ENCODE measurements at places on chromosomes 13 and 19.
A peak's percentile ranks its signal among the peaks of the same experiment; 100 is the strongest.

DNA sequence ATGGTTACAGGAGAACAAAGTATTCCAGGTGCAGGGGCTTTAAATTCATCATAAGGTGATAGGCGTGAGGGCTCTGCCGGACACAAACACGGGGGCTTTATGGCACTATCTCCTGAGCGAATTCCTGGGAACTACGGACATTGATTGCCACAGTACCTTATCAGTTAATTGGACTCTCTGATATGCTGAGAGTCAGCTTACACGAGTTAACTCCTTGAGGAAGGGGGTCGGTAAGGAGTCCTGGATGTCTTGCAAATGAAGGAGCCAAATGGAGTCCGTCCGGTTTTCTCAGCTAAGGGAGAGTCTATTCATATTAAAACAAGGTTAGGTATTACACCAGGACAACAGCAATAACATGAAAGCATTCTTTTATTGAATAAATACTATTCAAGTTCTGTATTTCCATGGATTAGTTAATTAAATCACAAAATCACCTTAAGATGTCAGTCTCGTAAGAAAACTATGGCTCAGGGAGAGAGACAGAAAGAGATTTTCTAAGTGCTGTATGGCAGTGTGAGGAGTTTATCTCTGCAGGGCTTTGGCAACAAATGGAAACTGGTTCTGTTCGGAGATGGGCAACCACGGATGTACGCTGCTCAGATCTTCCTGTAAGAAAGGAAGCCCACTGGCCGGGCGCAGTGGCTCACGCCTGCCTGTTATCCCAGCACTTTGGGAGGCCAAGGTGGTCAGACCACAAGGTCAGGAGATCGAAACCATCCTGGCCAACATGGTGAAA, 26.2 kb upstream of the HIF3A start:
- no peak for DNase-seq

GRCh38 chr19:45500918-45501729, 2.9 kb downstream of the PPM1N start:
- DNase-seq, result no peak

- peak; percentile 53 for DNase-seq
Observed at GRCh38 chr19:3270902-3271301, 46.4 kb downstream of the CELF5 start.

GRCh38 chr19:39916851-39917396, 17.5 kb downstream of the FCGBP start:
- no peak for DNase-seq

GRCh38 chr19:5914946-5915781, 1.1 kb downstream of the CAPS start:
- no peak for DNase-seq

GRCh38 chr19:5801796-5802619, 2.9 kb upstream of the NRTN start:
- DNase-seq, result no peak

DNA sequence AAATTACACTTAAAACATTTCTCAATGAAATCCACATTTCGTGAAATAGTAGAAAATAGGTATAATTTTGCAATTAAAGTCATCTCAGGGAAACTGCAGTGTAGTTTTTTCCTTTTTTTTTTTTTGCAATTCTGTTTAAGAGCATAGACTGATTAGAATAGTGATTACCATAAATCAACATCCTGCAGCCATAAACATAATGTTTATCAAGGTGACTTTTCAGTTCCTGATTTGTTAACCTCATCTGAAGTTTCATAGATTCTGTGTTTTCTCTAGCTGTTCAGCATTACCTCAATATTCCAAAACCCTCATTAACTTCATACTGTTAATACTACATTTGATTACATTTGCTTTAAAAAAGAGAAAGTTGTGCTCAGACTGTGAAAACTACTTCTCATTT, 286.3 kb upstream of the DACH1 start:
- no peak for DNase-seq

DNA sequence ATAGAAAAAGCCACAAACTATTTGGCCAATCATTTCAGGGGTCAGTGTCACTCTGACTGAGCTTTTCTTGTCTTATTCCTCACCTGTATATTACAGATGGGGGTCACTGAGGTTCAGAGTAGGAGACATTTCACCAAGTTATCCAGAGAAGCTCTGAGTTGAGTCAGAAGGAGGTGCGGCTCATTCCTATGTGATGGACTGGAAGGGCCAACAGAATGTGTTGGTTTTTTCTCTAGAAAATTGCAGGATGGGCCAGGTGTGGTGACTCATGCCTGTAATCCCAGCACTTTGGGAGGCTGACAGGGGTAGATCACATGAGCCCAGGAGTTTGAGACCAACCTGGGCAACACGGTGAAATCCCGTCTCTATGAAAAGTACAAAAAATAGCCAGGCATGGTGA, 24.5 kb upstream of the ZNF83 start:
- peak; percentile 70 for DNase-seq

DNA sequence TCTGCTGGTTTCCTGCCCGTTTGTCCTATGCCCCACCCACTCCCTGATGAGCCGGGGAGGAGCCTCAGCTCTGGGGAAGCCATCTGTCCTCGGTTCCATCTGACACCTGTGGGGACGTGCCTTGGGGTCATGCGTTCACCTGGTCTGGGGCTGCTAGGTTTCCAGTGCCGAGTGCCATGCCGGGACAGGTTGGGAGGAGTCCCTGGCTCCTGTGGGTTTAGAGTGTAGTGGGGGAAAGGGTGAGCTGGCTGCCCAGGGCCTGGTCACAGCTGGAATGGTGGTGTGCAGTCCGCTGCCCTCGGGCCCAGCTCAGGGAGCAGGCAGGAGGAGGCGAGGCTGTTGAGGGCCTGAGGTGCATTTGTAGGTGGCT, 2.5 kb downstream of the KDM4B start:
- peak; percentile 60 for DNase-seq

GRCh38 chr19:13097463-13098258, 5.0 kb downstream of the LYL1 start:
- no peak for DNase-seq

DNA sequence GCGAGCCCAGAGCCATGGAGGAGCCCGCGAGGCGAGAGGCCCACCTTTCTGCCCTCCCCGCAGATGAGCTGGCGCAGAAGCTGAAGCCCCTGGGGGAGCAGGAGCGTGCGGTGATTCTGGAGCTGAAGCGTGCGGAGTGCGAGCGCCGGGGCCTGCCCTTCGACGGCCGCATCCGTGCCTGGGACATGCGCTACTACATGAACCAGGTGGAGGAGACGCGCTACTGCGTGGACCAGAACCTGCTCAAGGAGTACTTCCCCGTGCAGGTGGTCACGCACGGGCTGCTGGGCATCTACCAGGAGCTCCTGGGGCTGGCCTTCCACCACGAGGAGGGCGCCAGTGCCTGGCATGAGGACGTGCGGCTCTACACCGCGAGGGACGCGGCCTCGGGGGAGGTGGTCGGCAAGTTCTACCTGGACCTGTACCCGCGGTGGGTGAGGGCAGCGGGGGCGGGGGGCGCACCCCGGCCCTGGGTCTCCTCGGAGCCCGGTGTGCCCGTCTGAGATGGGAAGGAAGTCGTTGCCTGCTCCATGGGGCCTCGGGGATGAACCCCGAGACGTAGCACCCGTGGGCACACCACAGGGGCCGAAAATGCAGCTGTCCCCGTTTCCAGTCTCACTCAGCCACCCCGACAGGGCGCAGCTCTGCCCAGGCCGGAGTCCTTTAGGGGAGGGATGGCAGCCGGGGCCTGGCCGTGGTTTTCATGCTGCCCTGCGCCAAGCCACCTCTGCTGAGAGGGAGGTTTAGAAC, 12.1 kb upstream of the ZNF554 start:
- DNase-seq, result no peak

DNA sequence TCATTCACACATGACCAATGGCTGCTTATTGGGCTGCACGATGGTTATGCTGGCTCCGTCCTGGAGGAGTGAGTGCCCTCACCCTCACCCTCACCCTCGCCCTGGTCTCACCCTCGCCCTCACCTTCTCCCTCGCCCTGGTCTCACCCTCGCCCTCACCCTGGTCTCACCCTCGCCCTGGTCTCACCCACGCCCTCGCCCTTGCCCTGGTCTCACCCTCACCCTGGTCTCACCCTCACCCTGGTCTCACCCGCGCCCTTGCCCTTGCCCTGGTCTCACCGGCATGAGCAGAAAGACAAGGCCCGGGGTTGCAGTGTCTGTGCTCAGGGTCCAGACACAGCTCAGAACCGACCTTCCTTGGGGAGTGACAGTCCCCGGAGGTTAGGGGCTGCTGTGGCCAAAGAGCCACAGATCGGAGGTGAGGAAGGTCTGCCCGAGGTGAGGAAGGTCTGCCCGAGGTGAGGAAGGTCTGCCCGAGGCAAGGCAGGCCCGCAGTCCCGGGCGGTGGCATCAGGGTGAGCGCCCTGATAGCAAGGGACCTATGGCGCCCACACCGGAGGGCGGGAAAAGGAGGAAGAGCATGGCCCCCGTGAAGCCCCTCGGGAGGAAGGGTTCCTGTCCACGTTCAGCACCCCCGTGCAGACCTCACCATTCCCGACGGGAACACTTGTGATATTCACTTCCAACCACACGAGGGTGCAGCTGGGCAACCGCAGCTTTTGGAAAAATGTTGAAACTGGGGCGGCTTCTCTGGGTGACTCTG, 65.6 kb downstream of the MCF2L start:
- peak; percentile 65 for DNase-seq

DNA sequence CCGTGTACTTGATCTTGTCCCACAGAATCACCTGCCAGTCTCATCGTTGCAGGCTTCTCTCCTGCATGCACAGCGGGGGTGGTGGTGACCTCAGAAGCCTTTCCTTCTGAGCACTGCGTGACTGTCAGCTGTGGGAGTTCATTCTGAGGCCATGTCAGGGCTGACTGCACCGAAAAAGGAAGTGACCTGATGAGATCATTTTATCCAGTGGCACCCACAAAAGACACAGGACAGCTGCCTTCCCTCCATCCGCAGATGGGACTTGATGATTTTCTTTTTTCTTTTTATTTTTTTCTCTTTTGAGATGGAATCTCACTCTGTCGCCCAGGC, 89.7 kb downstream of the RAB20 start:
- no peak for DNase-seq

DNA sequence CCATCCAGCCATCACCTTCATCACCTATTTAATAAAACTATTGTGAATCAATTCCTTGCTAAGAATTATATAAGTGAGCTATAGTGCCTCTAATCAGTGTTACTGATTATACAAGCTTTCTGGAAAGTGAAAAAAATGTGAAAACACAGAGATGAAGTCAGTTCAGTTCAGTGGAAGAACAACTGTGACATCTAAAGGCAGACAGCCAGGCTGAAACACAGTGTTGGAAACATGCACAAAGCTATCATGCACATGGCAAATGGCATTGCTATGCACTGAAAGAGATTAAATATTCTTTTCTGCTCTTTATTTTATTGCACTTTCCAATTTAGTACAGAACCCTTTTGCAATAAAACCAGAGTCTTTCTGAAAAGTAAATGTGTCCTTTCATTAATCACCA, 294.0 kb downstream of the RBM26 start:
- no peak for DNase-seq

- DNase-seq, result no peak
Observed at GRCh38 chr13:96533408-96533807, 443.5 kb downstream of the HS6ST3 start.

- DNase-seq, result no peak
Observed at GRCh38 chr13:82467626-82468025, 1414.6 kb downstream of the SLITRK1 start.

- DNase-seq, result no peak
Observed at GRCh38 chr19:23917856-23918255, 3.2 kb downstream of the ZNF726 start.

GRCh38 chr19:33005440-33005839, 33.4 kb downstream of the FAAP24 start:
- DNase-seq, result peak; percentile 12

DNA sequence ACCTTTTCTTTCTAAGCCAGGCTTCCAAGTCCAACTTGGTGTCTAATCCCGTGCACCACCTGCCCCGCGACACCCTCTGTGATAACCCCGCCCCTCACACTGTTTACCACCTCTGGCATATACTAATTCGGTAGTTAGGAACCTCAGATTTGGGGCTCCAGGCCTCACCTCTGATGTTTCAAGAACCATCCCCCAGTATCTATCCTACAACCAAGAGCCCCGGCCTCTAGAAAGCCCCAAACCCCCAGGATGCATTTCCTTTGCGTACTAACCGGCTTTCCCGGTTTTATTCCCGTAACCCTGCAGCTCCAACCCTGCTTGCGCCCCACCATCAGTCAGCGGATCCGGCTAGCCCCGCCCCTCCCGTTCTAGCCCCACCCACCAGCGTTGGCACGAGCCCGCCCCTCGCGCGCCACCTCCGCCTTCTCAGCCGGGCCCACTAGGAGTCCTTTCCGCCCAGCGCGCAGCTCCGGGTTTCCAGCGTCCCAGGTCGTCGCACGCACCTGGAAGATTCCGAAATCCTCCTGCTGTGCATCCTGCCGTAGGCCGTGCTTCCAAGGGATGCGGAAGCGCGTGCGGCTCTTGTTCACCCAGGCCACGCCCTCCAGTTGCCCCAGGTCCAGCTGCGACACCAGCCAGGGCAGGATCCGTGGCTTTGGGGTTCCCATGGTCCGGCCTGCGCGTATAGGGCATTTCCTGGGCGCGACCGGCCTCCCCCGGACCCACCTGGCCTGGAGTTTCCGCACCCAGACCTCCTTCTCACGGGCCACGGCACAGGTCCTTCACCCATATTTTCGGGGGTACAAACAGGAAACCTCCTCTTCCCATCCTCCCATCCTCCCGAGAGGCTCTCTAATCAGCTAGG, 1.3 kb downstream of the IRF3 start:
- DNase-seq, result peak; percentile 95

DNA sequence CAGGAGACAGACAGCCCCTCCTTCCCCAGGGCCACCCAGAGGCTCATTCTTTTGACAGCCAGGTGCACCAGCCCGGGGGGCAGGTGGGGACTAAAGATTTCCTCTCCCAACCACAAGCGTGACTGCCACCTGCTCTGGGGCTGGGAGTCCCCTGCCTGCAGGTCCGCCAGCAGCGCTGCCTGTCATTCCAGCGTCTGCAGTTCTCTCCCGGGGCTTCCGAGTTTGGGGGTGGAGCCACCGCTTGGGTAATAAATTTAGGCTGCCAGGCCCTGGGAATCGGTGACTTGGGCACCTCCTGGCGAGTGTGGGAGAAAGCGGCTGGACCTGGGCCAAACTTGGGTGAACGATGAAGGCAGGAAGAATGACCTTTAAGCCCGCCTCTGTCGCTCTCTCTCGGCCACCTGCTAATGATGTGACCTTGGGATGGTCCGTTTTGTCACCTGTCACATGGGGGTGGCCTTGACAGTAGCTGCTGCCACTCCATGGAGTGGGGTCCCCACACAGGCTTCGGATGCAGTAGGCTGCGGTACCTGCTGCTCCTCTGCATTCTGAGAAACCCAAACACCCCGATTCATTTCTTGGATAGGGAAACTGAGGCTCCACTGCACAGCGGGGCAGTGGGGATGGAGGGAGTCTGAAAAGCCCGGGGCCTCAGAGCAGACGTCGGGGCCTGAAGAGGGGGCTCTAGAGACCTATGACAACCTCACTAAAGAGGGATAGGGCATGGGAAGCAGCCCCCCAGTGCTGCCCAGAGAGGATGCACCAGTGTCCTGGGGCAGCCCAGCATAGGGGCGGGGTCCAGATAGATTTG, 12.8 kb downstream of the FUT6 start:
- DNase-seq, result peak; percentile 67

- DNase-seq, result no peak
Observed at GRCh38 chr13:51539887-51540286, 44.4 kb upstream of the WDFY2 start.

GRCh38 chr13:37490176-37490779, 108.3 kb downstream of the POSTN start:
- DNase-seq, result no peak

All from RWPE1 (cell line).